ENCODE measurements at places on chromosomes 12 and 14. TPM values are rescaled to one million over a fixed set of nuclear protein-coding genes. Genes with fewer than 3 reads are reported as not detected.

SPRYD4 gene
- 1.7 TPM for polyA plus RNA-seq

TTC6 gene
- polyA plus RNA-seq, result not detected

FICD gene
- polyA plus RNA-seq, result 5.1 TPM

OLR1 gene
- polyA plus RNA-seq, result 0.03 TPM

RNASE3 gene
- 0.51 TPM for polyA plus RNA-seq

ATP5F1B gene
- 1,470 TPM for polyA plus RNA-seq

NKX2-1 gene
- polyA plus RNA-seq, result not detected

LRRC10 gene
- not detected for polyA plus RNA-seq

CMKLR1 gene
- polyA plus RNA-seq, result 0.98 TPM

SLC5A8 gene
- polyA plus RNA-seq, result not detected

STAC3 gene
- 1,376 TPM for polyA plus RNA-seq

SAMD4A gene
- polyA plus RNA-seq, result 67.9 TPM

LTB4R gene
- polyA plus RNA-seq, result 0.35 TPM

AQP6 gene
- not detected for polyA plus RNA-seq

OTOGL gene
- 0.07 TPM for polyA plus RNA-seq

KCNC2 gene
- not detected for polyA plus RNA-seq

ACRBP gene
- 0.82 TPM for polyA plus RNA-seq

DNA sequence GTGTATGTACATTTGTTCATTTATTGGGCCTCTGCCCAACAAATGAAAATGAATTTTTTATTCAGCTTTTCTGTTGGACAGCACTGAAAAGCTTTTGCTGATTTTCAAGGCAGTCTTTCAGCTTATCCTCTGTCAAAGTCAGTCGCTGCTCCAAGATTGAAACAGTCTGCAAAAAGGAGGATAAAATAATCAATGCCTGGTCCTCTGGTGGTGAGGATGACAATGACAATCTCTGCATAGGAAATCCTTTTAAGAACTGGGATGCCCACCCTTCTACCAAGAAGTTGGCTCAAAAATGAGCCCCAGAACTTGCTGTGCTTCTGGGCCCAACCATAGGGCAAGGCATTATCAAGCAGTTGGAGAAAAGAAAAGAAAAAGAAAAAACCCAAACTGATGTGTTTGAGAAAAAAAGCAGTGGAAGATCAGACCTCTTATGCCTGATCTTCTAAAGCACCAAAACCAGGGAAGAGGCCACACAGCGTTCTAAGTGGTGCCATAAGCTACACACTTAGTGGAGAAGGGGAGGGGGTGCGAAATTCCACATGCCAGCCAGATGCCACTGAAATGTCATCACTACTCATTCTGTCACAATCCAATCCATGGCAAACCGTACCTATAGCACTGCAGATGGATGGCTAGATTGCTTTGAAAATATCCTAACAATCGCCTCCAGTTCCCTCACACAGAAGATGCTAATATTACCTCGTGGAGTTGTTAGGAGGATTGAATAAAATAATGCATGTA is 69.0 kb upstream of the DUSP6 start:
- no peak for DNase-seq

- DNase-seq, result peak; percentile 56
Measured at GRCh38 chr12:57868851-57869268, 22.3 kb upstream of the CTDSP2 start.

DNA sequence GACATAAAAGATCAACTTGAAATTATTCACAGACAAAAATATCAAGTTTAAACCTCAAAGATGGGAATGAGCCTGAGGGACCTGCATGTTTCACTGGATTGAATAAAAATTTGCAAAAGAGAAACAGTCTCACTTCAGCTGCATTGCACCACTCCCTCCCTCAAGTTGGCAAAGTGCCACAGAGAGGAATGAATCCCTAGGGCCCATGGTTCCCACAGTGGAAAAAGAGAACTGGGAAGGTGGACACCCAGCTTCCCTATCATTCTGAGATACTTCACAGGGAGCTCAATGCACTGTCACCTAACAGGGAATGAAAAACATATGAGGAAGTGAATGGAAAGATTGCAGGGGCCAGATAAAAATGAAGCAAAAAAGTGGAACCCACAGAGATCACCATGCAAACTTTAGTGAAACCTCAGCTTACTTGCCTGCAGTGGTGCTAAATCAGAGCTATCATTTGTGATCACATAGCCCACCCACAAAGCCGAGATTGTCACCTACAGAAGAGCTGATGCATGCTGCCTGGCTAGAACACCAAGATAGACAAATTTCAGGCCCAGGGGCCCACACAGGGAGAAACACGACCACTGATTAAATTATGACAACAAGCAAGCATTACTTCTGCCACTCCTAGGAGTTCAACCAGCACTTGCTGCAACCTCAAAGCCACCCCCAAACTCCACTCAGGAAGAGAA is 911.3 kb downstream of the LRFN5 start:
- no peak for DNase-seq

- no peak for DNase-seq
Measured at GRCh38 chr12:67288561-67288960, 19.4 kb downstream of the CAND1 start.

- DNase-seq, result peak; percentile 16
Measured at GRCh38 chr12:131902332-131903241, 8.2 kb downstream of the ULK1 start.

GRCh38 chr14:106844608-106845285 is 1318.4 kb downstream of the TMEM121 start:
- peak; percentile 83 for DNase-seq

DNA sequence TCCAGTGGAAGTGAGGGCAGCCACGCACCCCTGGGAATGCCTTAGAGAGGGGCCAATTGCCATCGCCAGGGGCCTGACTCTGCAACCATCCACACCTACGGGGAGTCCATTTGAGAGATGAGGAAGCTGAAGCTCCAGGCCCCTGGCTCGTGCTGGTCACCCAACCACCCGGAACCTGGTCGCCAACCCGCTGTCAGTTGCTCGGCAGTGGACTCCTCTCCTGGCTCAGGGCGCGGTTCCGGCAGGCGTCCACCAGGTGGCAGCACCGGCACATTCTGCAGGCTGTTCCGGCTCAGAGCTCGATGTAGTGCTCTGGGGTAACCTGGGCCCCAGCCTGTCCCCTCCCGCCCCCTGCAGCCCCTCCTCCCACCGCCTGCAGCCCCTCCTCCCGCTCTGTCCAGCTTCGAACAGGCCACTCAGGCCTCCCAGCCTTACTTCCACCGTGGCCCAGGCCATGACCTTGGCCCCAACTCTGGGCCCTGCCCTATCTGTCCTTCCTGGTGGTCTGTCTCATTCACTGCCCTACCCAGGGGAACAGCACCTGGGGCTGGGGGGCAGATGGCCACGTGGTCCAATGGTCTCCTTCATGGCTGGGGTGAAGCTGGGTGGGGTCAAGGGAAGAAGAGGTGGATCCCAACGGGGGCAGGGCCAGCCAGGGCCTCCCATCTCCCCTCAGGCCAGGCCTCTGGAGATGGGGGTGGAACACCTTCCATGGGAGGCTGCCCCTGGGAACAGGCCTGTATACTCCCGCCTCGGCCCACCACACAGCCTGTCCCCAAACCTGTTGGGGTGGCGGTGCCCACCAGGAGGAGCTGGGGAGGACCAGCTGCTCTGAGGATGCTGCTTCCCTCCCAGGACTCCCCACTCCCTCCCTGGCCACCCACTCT is 15.7 kb downstream of the SIVA1 start:
- DNase-seq, result peak; percentile 91

GRCh38 chr14:51442513-51443175 is 202.6 kb downstream of the TMX1 start:
- DNase-seq, result no peak

- DNase-seq, result no peak
Measured at GRCh38 chr12:64670919-64671639, 60.8 kb downstream of the RASSF3 start.

- DNase-seq, result no peak
Measured at GRCh38 chr14:96888593-96888992, 91.4 kb downstream of the VRK1 start.

DNA sequence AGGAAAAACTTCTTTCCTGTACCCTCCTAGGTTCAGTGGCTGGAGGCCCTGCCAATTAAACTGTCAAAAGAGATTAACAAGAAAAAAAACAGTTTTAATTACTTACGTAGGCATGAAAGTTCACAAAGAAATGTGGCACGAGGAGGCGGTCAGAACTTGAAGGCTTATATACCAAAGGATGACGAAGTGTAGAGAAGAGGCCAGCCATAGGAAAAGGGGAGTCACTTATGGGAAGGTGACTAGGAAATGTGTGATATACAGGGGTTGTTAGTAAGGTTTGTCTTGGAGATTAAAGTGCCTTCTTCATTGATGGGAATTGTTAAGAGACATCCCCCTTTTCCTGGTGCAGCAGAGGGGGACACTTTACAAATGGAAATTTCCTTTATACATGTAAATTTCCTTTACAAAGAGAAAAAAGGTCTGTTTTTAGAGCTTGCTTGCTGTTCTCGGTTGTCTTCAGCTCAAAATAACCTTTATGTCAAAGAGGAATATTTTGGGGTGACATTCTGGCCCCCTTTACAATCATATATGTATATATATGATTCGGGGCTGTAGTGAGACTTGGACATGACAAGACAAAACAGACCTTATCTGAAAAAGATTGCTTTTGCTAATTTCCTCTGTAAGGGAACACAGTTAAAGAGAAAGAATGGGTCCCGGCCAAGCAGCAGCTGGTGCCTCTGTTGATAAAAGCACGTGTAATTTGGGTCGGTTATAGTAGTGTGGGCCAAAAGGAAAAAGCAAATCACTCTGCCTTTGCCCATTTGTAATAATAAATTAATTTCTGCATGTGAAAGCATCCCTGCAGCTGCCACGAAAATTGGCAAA is 38.6 kb downstream of the SYNE2 start:
- no peak for DNase-seq

DNA sequence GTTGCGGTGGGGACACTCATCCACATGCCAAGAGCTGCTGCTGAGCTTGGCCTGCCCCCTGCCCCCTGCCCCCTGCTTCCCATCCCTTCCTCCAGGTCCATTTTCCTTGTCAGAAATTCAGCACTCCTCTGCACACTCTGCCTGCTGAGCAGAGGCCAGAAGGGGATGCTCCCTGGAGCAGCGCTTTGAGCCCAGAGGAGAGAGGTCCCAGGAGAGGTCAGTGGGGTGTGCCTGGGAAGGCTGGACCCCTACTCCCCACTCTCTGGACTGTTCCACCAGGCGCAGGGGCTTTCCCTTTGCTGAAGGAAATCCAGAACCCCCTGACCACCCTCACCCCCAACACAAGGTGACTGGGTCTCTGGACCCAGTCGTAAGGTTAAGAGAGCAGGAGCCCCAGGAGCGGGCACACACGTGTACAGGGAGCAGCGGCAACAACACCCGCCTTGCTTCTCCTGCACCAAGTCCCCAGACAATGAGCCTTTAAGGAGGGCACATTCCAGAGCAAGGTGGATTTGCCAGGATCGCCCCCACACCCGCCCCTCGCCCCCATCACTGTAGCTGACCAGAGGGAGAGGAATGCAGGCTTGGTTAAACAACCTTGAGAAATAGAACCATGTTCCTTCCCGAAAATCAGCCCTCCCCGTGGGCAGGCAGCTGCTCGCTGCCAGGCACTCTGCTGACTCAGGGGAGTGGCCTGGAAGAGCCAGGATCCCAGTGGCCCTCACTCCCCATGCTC is 30.7 kb downstream of the ISCA2 start:
- peak; percentile 25 for DNase-seq

GRCh38 chr12:38838056-38838850 is 67.1 kb downstream of the CPNE8 start:
- DNase-seq, result no peak

- DNase-seq, result no peak
Measured at GRCh38 chr12:25352083-25352918, 101.6 kb upstream of the KRAS start.

GRCh38 chr14:81219759-81220579 is 790 bp downstream of the GTF2A1 start:
- peak; percentile 47 for DNase-seq

DNA sequence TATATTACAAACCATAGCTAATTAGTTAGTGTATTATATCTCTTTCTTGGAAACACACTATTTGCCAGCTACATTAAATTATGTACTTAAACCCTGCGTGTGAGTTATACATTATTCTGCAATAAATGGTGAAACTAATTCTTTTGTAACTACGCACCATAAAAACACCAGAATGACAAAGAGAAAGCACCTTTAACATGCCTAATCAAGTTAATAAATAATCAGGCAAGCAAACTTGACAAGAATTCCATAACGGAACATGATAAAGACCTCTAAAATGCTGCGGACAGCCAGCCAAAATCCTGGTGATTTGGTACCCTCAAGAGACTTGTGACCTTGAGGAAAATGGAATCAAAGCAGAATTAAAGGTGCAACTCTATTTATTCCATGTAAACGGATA is 375.3 kb upstream of the KITLG start:
- no peak for DNase-seq

DNA sequence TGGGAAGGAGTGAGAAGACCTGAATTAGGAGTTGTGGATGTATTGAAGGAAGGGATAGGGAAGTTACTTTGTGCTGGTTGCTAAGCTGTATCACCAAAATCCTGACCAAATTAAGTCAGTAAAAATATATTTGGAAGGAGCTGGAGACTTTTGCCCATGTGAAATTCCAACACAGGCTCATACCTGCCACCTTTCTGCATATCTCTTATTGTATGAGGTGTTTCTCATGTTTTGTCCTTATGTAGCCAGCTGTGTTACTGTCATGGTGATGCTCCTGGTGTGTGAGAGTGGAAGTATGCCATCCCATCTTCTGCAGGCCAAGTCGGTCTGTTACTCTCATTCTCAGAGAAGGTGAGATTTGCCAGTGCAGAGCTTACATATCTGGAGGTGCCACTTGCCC is 29.4 kb upstream of the RNU6-8 start:
- no peak for DNase-seq

DNA sequence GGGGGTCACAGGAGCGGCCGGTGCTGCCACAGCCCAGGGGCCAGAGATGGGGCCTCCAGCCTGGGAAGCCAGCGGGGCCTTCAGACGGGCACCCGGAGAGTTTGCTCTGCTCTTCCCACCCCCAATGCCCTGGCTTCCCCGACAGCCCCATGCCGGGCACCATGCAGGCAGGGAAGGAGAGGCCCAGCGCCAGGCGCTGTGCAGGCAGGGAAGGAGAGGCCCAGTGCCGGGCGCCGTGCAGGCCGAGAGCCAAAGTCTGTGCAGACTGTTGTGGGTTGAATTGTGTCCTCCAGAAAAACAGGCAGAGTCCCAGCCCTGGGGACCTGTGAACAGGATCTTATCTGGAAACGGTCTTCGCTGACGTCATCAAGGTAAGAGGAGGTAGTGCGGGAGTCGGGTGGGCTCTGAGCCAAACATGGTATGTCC is 34.3 kb downstream of the GALNT9 start:
- DNase-seq, result peak; percentile 20

DNA sequence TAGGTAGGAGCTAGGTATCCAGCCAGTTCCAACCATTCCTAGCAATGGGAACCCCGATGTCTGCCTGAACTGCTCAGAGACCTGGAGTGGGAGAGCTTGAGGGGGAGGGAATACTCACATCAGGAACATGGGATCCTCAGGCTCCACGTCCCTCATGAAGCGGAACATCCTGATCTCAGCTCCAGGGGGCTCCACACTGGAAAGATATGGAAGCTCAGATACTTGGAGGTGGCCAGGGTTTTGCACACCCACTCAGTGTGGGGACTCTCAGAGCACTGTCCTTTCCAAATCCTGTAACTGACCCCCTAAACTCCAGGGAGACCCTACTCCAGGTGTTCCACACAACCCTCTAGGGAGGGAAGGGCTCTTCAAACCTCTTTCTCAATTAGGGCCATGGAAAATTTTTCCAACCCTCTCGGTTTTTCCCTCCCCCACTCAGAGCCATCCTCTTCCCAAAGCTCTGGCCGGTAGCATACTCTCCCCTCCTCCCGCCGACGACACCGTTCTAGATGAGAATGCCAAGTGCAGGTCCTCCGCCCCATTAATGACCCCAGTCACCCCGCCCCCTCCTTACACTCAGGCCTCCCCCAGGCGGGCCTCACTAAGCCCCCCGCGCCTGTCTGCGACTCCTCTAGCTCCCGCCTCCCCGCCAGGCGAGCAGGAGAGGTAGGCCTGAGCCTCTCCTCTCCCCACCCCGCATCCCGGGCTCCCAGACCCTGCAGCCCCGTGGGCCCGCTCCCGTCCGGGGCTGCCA is 597 bp downstream of the MLF2 start:
- DNase-seq, result no peak
